ENCODE measurements at places on chromosomes 7 and 10.

GRCh38 chr10:71296086-71296485 is 23.0 kb upstream of the SLC29A3 start:
- DNase-seq = no peak

GRCh38 chr10:128929767-128930166 is 537.3 kb upstream of the MGMT start:
- DNase-seq = no peak

- no peak for DNase-seq
Observed at GRCh38 chr10:44089671-44090070, 295.2 kb downstream of the CXCL12 start.

DNA sequence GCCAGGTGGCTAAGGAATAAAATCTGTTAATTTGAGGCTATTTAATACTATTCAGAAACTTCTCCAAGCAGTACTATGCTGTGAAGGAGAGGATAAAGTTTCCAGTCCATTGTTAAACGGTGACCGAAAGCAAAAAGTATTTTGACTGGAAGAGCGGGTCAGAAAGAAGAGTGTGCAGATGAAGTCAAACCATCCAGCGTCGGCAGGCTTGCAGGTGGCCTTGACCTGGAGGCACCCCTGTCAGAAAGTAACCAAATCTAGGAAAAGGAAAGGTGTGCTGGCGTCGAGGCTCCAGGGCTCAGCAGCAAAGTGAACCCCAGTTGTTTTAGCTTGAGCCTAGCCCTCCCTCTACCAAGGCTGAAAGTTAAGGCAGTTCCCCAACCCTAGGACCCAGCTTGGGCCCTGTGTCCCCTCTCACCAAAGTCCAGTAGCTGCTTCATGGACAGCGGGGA is 544 bp downstream of the PDK4 start:
- DNase-seq = no peak

GRCh38 chr7:46932676-46933424 is 649.1 kb downstream of the TNS3 start:
- DNase-seq = peak; percentile 91

GRCh38 chr7:119959811-119960210 is 313.2 kb upstream of the KCND2 start:
- DNase-seq = no peak

- no peak for DNase-seq
Observed at GRCh38 chr10:113515601-113516000, 37.3 kb upstream of the HABP2 start.

GRCh38 chr7:157348548-157348947 is 11.7 kb downstream of the DNAJB6 start:
- no peak for DNase-seq

DNA sequence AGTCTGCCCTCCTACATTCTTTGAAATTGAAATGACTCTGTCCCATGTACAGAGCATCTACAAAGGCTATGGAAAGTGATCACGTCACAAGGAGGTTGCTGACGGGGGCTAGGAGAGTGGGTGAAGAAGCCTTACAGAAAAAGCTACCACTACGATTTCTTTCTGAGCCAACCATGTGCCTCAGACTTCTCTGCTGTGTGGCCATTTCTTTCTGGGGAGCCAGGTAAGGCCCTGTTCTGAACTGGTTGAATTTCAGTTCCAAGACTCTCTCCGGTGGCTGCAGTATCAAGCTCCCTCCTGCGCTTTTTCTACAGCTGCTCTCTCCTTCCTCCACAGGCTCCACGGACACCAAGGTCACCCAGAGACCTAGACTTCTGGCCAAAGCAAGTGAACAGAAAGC is 112.5 kb upstream of the PRSS1 start:
- DNase-seq = no peak

DNA sequence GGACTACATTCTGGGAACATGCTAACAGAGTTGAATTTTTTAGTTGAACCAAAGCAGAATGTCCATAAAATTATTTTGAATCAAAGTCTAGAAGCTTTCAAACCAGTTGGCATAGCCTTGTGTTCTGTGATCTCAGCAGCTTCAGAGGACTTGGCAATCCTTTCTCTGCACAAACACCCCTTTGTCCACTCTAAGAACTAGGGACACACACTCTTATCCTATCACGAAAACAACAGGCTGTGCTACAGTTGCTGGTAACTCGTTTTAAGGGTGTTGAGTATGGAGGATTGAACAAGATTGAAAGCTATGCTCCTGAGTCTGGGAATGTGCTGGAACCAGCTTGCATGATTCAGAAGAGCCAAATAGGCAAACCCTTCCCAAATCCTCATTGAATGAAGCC is 76.4 kb upstream of the PRSS58 start:
- no peak for DNase-seq

DNA sequence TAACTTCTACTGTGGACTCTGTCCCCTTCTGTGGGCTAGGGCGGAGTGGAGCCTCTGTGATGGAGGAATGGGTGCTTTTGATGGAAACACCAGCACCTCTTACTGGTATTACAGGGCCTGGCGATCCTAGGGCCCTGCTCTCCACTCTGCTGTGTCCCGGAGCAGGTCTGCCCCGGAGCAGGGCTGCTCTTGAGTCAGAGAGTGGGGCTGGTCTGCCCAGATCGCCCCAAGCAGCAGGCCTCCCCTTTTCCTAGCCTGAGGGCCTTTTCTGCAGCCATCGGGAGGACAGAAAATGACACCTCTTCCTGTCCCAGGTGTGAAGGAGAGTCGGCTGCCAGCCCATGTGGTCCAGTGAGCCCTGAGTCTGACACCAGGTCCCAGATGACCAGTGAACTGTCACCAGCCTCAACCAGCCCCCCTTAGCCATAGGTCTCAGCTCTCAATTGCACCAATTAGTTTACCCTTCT is 1.4 kb downstream of the ZNF282 start:
- peak; percentile 28 for DNase-seq

- peak; percentile 14 for DNase-seq
Observed at GRCh38 chr7:70353330-70353945, 755.2 kb downstream of the AUTS2 start.

DNA sequence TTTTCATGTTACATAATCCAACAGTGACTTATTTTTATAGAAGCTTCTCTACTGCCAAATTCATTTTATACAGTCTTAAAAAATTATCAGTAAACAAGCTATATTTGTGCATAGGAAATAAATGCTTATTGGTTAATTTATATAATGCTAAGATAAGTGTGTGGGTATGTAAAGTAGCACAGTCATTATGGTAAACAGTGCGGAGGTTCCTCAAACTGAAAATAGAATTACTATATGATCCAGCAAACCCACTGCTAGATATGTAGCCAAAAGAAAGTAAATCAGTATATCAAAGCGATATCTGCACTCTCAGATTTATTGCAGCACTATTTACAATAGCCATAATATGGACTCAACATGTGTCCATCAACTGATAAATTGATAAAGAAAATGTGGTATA is 71.1 kb downstream of the ATRNL1 start:
- DNase-seq = no peak

DNA sequence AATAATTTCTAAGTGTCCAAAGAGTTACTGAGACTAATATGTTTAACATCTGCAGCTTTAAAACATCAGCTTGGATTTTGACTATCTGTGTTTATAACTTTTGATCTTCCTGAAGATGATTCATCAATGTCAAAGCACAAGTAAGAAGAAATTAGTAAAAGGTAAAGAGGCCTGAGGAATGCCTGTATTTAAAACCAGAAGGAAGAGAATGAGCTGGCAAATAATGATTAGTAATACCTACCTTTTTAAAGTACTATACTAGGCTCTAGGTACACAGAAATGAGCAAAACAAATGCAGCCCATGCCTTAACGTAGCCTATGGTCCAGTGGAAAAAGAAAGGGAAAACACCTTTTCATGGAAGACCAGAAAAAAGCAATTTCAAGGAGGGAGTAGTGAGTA is 158.0 kb downstream of the KCND2 start:
- DNase-seq = no peak

- no peak for DNase-seq
Observed at GRCh38 chr7:142833174-142834048, 21.5 kb upstream of the EPHB6 start.

DNA sequence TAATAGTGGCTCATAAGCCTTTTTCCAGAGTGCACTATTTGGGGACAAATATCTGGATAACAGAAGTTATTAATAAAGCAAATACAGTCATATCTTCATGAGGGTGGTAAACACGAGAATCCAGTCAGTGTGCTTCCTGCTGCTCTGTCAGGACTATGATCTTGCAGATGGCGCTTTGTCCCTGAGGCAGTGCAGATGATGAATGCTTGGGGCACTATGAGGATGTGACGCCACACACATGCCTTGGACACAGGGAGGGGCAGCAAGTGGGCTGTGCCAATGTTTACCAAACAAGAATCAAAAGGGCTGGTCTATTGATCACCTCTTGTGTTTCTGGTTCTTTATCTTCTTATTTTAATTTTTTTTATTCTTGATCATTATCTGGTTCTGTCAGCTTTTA is 79.8 kb downstream of the GAD2 start:
- no peak for DNase-seq

DNA sequence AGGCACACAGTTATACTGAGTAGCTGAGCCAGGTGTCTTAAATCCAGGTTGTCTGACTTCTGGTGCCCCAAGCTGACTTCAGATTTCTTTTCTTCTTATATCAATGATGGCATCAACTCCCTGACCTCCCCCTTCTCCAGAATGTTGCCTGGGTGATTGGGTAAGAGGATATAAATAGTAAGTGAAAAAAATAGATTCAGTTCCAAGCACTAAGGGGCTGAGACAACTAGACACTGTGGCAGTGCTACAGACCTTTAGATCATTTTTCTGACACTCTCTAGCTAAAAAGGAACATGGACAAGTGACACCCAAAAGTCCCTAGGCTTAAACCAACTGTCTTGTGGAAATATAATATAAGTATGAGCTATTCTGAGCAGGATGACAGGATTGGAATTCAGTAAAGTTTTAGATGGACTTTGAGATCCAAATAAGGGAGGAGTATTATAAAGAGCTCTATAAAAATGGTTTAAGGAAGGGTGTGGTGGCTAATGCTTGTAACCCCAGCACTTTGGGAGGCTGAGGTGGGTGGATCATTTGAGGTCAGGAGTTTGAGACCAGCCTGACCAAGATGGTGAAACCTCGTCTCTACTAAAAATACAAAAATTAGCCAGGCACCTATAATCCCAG is 589.1 kb upstream of the GALNT17 start:
- no peak for DNase-seq
